Body of pancreas (tissue), 4 donors: ENCODE measurements at places on chromosomes 11 and 22. TPM values are rescaled to one million over a fixed set of nuclear protein-coding genes. Genes with fewer than 3 reads are reported as not detected.

DNA sequence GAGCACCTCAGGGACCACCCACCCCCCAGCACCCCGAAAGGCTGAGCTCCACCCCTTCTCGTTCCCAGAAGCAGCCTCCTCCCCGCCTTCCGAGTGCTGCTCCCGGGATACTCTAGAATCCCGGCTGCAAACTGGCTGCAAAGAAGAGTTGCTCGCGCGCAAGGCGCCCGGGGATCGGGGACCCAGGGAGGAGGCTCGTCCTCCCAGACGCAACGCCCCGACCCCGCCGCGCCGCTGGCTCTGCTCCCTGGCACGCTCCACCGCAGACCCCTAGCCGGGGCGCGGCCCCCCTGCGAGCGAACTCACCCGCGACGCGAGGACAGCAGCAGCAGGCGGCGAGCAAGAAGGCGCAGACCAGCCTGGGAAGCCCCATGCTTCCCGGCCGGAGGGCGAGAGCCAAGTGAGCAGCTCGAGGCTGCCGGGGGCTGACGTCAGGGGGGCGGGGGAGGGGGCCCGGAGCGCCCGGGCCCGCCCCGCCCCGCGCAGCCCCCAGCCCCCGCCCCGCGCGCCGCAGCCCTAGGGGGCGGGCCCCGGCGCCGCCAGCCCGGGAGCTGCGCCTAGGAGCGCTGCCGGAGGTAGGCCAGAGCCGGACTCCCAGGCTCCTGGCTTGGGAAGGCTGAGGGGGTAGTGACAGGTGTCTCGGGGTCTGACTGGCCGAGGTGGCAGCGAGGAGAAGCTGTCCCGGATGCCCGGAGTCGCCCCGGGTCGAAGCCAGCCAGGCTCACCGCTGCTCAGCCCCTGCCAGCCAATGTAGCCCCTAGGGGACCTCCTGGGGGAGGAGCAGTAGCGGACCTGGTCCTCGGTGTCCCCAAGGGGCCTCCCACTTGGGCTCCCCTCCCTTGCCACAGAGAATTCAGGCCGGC, at the start of gene MCAM:
TSS of gene MCAM (minus strand) at position 402 of the 863 bp plus-strand sequence. CDS start at position 373, 29 bp downstream.
- peak; percentile 44 for DNase-seq

DNA sequence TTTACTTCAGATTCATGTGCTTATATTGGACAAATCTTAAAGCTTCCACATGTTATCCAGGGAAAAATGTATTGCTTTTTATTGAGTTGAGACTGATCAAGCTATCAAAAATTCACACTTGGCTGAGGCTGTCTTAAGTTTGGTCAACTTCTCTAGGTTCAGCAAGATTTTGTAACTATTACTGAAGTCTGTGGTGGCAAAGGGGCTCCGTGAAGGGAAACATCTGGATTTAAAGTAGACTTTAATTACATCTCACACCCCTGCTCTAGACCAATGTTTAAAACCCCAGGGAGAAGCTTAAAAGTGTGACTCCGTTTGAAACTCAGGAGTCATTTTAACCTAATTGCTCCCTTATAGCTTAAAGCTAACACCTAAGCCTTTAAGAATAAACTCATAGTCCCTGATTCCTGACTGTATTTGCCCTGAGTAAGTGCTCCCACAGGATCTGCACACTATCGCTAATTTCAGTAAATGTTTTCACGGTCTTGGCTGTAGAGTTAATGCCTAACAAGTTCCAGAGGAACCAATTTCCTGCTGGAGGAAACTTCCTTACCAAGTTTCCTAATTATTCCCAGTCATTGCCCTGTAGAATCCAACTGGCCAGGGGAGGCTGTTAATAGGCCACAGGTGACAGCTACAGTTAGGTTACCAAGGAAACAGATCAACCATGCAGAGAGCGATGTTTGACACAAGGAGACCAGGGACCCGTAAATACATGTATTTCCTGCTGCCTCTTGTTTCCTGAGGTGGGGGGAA, 40.5 kb downstream of the OR10A6 start:
- no peak for DNase-seq

The RTCB gene
- total RNA-seq: 50.6 TPM

- no peak for DNase-seq
Observed at GRCh38 chr22:17786435-17787161, 12.3 kb upstream of the BID start.
